ENCODE measurements at places on chromosomes 6 and 20.

- DNase-seq, result no peak
These were observed 4.7 kb downstream of the GMPR start for GRCh38 chr6:16243055-16243454.

DNA sequence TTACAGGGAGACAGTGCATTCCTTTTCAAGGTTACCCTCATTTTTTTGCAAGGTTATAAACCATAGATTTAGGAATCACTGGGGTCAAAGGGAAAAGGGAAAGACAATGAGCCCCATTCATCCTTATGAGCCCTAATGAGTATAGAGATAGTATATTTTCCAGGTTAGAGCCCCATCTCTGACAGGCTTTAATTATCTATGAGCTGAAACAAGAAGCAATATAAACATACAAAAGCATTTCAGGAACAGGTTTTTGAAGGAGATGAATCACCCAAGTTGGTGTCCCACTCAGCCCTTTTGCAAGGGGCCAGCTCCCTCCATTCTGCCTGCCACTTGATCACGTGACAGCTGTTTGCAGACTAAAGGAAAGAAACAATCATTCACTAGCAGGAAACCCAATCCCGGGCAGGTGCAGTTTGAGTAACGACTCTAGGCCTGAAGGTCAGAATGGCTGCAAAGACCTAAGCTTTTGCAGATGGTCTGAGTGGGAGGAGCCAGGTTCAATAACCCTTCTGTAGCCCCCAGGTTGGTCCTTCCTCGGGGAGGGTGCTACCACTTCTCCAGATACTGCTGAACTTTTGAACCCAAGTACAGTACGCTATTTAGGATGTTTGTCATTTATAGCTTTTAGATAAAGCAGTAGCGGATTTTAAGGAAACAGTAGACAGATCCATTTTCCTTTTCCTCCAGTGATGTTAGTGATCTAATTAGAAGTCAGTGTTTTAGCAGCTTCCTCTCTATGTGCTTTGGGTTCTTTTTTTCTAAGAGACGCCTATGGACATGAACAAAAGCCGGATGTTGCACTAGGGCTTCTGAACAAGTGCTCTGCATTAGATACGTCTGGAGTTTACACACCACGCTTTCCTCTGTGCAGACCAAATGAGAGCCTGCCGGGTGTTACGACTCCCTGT is 253.2 kb downstream of the SOX4 start:
- DNase-seq, result peak; percentile 48

GRCh38 chr6:42026540-42026939 is 23.8 kb upstream of the TAF8 start:
- DNase-seq, result no peak

DNA sequence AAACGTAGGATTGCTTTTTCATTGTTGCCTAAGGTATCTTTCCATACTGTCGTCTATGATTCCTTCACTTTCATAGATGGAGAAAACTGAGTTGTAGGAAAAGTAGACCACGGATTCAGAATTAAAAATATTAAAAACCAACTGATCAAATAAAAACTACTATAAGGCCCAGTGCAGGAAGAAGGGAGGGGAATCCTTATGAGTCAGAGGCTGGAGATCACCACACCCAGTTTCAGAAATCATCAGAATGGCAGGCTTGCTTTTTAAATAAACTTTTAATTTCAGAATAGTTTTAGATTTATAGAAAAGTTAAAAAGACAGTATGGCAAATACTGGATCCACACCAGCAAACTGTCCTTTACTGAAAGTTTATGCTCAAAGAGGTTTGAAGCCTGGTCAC is 32.0 kb upstream of the POPDC3 start:
- DNase-seq, result no peak

GRCh38 chr20:59455402-59456341 is 148.7 kb upstream of the PHACTR3 start:
- no peak for DNase-seq

DNA sequence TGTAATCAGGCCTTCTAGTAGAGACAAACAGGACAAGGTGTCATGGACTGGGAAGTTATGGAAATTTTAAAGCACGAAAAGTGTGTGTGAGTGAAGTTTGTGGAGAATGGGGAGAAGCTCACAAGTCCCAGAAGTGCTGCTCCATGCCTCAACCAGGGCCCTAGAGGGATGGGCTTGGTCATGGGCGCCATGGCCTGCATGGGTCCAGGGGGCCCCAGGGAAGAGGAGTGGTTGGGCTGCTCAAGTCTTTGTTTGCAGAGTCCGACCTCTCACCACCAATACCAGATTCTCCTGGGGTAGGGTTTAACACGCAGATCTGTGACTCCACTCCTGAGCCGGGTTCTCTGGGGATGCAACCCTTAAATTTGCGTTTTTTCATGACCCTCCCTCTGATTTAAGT is 88.4 kb downstream of the FAM120B start:
- DNase-seq, result no peak

GRCh38 chr6:30893001-30893591 is 8.8 kb downstream of the DDR1 start:
- DNase-seq, result no peak

DNA sequence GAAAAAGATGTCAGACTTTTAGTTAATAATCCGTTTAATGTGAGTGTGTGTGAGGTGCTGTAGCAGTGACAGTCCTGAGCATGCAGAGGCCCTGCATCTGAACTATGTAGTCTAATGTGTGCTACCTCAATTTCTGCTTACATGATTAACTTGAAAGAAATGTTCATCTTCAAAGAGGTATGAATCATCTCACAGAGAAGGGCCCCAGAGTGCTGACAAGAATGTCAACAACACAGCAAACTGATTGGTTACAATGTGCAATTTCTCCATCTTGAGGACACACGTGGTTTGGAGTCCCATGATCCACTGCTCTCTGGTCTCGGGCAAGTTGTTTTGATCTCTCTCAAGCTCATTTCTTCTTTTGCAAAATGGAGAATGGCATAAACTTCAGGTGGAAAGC is 61.7 kb upstream of the EMILIN3 start:
- no peak for DNase-seq

DNA sequence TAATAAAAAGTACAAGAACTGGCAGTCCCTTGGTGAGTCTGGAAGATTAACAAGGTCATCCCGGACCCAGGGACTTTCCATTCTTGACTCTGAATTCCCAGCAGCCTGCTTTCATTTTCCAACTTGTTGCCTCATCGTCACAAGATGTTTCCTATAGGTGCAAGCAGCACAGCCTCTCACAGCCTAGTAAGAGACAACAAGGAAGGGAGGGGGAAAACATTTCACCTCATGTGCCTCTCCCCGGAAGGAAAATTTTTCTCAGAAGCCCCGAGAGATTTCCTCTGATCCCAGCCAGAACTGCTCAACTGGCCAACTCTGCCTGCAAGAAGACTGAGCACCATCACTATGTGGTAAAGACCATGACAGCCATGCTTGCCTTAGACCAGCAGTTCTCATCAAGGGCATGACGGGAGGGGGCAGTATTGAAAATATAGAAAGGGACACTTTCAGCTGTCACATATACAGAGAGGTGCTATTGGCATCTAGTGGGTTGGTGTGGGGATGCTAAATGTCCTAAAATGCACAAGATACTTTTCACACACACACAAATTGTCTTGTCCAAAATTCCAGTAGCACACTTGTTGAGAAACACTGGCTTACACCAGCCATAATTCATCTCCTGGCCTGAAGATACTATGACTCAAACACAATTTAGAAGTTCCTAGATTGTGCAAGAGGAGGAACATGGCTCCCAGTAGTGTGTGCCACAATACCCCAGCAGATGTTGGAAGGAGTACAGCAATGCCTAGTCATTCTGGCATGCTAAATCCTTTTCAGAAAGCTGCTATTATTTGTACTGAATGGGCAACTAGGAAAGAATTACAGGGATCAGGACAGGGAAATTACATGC is 10.8 kb upstream of the WTAP start:
- no peak for DNase-seq

GRCh38 chr6:116447496-116448011 is 13.6 kb upstream of the CALHM6 start:
- DNase-seq, result no peak

GRCh38 chr20:17845701-17846475 is 122.7 kb downstream of the SNX5 start:
- no peak for DNase-seq

DNA sequence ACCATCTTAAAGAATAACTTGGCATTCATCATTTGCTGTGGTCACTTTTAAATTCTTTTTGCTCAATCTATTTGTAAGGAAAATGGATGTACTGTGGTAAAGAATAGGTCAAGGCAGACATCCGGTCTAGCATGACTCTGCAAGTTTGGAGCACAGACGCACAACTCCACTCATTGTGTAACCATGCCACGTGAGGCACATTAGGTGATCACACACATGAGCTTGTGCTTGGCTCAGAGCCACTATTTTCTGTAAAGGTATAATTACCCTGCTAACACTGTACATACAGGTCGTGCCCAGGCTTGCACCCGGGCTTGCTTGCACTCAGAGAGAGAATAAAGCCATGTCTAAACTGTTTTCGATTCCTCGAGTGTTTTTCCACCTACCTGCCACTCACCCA is 1289.1 kb upstream of the ADGRB3 start:
- no peak for DNase-seq

GRCh38 chr6:107819964-107820337 is 4.2 kb downstream of the SCML4 start:
- peak; percentile 35 for DNase-seq

GRCh38 chr20:34562641-34563040 is 4.1 kb downstream of the MAP1LC3A start:
- DNase-seq, result peak; percentile 53

- DNase-seq, result no peak
These were observed 3.6 kb downstream of the AVP start for GRCh38 chr20:3080939-3081388.

GRCh38 chr6:63882208-63882607 is 246.6 kb downstream of the PHF3 start:
- DNase-seq, result peak; percentile 13

DNA sequence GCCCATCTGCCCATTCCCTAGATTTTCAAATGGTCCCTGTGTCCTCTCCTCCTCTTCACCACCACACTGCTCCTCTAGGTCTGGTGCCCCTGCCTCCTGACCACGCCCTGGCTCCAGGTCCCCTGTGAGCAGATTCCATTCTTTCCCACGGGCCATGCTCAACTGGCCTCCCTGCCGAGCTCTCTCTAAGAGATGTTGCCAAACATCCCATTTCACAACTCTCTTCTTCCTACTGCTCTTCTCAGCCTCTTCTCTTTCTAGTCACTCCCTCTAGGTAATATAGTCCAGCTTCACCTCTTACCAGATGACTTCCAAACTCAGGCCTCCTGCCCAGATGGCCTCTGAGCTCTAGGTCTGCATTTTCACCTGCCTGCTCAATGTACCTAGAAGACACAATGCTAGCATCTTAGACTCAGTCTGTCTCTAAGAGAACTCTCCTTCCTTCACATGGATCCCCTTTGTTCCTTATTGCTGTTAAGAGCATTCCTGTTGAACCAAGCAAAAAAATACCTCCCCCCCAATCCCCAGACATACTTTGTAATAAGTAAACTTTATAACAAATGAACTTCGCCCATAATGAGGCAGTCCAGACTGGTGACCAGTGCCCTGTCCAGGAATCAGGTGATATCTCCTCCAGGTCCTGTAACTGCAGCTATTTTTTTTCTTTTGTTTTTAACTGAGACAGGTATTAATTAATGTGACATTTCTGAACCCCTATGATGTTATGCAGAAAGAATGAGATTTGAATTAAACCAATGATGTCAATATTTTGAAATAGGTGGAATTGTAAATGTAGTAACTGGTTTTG is 79.0 kb downstream of the LYRM4 start:
- no peak for DNase-seq

- DNase-seq, result no peak
These were observed 138.3 kb upstream of the INSM1 start for GRCh38 chr20:20229595-20229994.

DNA sequence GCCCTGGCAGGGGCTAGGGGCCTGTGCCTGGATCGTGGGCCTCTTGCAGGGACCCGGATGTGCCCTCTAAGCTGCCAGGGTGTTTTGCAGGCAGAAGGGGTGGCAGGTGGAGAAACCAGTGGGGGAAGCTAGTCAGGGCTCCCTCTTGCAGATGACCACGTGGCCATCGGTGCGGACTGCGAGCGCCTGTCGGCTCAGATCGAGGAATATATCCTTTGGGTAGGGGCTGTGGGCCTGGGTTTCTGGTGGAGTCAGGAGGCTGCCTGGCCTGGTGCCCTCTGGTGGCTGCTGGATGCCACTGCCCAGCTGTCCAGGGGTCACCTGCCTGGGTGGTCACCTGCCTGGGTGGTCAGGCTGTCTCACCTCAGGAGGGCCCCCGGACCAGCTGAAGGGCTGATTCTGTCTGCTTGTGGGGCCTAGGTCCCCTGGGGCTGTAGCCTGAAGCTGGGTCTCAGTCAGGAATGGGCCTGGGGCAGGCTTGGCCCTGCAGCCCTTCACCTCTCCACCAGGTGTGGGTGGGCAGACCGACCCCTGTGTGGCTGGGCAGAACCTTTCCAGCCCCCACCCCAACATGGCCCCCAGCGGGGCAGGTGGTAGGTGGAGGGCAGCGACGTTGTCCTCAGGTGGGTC is 6.7 kb downstream of the TCEA2 start:
- DNase-seq, result peak; percentile 83

DNA sequence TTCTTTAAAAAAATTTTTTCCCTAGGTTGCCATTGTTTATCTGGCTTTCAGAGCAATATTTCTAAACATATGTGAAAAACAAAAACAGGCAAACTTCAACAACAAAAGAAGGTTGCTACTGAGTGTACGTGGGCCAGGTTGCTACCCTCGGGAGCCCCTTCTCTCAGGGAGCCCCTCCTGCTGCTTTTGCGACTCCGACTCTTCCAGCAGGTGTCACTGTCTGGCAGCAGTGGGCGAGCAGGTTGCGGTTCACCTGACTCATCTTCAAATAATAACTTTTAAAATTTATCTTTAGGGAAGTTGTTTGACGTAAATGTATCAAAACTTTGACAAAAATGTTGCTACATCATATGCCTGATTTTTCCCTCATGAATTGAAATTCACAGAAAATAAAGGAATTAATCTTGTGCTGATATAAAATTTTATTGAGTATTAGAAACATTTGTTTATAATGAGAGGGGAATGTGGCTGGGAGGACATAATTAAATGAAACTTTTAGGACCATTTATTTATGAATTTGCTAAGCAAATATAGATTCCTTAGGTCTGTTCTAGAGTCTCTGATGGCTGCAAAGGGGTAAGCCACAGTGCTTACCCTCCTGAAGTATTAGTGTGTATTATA is 138.8 kb downstream of the HIVEP1 start:
- peak; percentile 70 for DNase-seq

DNA sequence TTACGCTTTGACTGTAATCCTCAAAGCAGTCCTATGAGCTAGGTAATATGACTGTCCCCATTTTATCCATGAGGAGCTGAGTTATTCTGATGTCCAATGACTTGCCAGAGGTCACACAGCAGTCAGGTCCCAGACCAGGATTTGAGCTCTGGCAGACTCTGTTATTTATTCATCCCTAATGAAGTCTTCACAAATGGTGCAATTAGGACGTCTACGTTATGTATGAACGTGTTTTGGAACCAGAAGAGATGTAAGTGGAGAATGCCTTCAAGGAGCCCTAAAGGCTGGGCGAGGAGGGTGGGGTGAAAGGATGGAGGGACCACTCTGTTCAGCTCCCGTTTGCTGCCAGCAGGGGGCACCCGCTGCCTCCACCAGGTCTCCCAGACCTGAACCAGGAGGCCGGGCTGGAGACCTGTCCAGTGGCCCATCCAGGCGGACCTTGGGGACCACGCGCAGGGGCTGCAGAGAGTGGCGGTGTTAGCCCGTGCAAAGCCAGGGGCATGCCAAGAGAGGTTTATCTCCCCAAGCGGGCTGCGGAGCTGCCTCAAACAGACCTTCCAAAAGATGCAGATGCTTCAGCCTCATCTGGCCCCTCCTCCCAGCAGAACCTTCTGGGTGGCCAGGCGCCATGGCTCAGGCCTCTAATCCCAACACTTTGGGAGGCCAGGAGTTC is 15.2 kb upstream of the ZNF335 start:
- peak; percentile 93 for DNase-seq

GRCh38 chr6:21999012-21999528 is 297.8 kb downstream of the PRL start:
- DNase-seq, result no peak

- no peak for DNase-seq
These were observed 24.0 kb downstream of the PBOV1 start for GRCh38 chr6:138194287-138194686.
